ENCODE measurements at places on chromosomes 3 and 15.
A peak's percentile ranks its signal among the peaks of the same experiment; 100 is the strongest.

DNA sequence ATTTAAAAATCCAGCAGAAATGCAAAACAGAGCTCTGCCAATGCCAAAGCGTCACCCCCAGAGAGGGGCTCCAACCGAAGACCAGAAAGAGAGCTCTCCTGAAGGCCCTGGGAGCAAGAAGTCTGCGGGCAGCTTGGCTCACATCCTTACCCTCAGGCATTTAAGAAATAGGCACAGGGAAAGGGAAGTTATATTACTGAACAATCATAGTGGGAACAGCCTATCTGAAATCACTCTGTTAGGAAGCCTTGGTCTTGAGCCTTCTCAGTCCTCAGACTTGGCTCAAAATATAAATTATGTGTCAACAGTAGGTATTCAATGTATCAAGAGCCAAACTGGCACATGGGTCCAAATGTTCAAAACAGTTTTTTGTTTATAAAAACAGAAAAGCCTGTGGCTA lies 10.3 kb upstream of the PPARG start:
- DNase-seq: no peak

DNA sequence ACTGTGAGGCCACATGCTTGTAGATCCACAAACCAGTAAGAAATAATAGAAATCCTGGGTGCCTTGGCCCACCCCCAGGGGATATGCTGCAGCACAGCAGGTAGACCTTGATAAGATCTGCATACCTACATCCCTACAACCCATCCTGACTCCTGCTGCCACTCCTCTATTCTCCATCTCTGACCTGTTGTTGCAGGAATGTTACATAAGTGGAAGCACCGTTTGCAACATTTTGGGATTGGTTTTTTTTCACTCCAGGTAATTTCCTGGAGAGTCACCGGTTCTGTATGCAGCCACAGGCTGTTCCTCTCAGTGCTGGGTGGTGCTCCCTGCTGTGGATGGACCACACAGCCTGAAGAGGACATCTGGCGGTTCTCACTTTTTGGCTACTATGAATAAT lies 16.1 kb upstream of the CSPG5 start:
- no peak for DNase-seq

- DNase-seq: no peak
Observed at GRCh38 chr3:166279636-166280035, 442.4 kb upstream of the BCHE start.

GRCh38 chr3:36142746-36143145 lies 237.6 kb upstream of the STAC start:
- no peak for DNase-seq

- DNase-seq: no peak
Observed at GRCh38 chr3:71051893-71052687, 531.4 kb downstream of the FOXP1 start.

- DNase-seq: no peak
Observed at GRCh38 chr3:50156549-50157493, 1.7 kb downstream of the SEMA3F start.

DNA sequence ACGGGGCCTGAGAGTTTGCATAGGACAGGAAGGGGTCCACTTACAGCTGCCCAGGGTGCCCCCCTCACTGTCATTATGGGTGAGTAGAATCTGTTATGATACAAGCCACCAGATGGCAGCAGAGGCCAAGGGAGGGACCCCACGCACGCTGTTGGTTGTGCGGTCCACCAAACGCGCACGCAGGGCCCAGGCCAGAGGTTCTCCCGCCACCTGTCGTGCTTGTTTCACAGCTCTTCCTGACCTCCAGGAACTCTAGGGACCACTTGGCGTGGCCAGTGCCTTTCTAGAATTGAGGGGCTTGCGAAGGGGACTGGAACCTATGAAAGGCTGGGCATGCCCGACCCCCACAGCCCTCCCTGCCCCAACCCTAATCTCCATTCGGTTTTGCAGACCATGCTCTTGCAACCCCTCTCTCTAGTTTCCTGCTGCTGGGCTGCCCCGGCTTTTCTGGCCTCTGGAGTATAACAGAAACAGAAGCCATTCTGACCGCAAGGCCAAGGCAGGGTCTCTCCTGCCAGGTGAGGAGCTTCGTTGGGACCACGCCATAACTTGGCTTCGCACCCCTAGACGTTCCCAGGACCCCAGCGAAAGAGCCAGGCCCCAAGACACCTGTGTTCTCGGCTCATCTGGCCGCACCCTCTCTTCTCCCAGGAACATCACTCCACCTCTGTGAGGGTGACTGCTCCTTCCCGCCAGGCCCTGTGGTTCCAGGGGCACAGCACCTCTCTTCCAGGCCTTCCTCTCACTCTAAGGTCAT lies 46.0 kb downstream of the ALDH1L1 start:
- DNase-seq: peak; percentile 11

- no peak for DNase-seq
Observed at GRCh38 chr15:89330119-89330518, 4.5 kb downstream of the POLG start.

DNA sequence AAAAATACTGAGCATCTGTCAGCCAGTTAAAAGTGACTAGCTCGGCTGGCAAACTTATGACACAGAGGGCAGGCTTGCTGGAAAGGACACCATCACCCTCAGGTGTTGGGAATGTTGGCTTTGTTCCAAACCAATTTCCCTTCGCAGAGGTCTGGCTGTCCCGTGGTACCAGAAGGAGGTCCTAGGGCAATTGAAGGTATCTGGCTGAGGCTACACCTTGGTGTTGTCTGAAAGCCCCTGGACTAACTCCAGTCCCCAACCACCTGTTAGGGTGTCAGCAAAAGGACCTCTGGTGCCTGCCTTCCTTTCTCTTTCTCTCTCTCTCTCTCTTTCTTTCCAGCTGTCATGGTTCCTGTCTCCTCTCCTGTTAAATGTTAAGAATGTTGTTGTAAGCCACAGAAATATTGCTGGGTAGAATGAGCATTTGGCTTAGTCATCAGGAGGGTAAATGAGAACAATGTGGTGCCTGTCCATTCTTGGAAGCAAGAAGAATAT lies 12.5 kb downstream of the PRR20G start:
- no peak for DNase-seq

- DNase-seq: no peak
Observed at GRCh38 chr15:50330921-50331320, 24.1 kb downstream of the GABPB1 start.

- no peak for DNase-seq
Observed at GRCh38 chr3:34862456-34862855, 776.9 kb upstream of the ARPP21 start.

- no peak for DNase-seq
Observed at GRCh38 chr3:64316971-64317370, 91.7 kb upstream of the PRICKLE2 start.

DNA sequence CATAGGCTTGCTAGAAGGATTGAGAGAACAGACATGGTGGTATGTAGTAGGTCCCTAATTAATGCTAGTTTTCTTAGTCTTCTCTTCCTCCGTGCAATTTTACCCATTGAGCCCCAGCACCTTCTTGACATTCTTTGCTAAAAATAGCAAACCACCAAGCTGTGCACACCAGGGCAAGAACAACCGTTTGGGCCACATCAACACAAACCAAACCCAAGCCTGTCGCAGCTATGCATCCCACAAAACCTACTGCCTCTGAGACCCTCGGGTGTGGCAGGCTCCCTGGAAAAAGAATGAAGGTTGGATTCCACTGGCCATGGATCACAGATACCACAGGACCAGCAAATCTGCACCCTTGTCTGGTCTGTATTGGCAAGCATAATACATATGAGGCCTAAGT lies 27.1 kb downstream of the HEG1 start:
- no peak for DNase-seq

GRCh38 chr3:177468331-177468730 lies 271.0 kb upstream of the TBL1XR1 start:
- no peak for DNase-seq

GRCh38 chr15:95503640-95504225 lies 826.8 kb upstream of the NR2F2 start:
- no peak for DNase-seq

DNA sequence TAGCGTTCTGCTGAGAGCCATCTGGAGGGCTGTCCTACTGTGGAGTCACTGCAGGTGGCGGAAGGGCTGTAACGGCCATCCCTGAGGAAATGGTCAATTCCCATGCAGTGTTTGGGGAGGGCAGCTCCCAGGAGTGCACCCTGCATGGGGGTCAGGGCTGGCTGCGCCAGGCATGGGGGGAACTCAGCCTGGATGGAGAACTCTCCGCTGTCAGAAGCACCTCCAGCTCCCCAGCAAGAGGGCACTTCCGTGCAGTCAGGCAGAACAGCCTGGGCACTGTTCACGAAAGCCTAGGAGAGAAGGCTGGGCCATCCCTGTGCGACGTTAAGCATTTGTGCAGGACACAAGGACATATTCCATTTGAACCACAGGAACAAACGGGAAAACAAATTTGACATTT lies 105.2 kb downstream of the LRIG1 start:
- DNase-seq: no peak

- DNase-seq: no peak
Observed at GRCh38 chr3:9409981-9410854, 12.8 kb downstream of the SETD5 start.

DNA sequence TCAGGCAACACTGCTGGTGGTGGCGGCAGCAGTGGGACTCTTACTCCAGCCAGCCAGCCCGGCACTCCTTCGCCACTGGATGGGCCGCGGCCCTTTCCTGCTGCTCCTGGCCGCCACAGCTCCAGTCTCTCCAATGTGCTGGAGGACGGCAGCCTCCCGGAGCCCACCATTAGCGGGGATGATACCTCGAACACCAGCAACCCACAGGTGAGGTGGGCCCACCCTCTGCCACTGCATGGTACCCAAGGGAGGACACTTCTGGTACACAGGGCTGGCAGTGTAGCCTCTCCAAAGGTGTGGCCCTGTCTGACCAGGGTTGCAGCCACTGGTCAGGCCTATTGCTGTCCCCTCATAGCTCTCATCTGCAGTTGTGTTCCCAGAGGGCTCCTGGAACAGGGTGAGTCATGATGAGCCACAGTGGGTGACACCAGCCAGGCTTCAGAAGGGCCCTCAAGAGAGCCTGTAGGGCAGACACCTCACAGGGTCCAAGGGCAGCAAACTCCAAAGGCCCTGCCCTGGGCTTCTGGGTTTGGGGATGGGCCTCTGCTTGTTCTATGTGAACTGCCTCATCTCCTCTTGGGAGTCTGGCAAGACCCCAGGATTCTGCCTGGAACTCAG lies 20.8 kb downstream of the NBEAL2 start:
- DNase-seq: no peak

DNA sequence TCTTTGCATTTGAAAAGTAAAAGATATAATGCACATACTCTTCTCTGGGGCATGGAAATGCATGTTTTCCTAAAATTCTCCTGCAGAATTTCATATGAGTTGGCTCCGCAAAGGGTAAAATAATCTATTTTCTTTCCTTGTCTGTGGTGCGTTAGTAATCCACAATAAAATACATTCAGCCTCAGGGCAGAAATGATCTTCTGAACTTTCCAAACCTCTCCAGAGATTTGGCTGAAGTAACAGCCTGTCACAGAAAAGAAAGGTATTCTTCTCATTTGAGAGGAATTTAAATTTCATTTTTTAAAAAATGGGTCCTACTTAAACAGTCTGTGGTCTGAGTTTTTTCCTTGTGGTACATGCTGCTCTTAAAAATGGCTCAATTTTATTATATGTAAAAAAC lies 182.7 kb upstream of the DCBLD2 start:
- no peak for DNase-seq
